EH (cell line): ENCODE measurements at places on chromosomes 13 and 19.
A peak's percentile ranks its signal among the peaks of the same experiment; 100 is the strongest.

DNA sequence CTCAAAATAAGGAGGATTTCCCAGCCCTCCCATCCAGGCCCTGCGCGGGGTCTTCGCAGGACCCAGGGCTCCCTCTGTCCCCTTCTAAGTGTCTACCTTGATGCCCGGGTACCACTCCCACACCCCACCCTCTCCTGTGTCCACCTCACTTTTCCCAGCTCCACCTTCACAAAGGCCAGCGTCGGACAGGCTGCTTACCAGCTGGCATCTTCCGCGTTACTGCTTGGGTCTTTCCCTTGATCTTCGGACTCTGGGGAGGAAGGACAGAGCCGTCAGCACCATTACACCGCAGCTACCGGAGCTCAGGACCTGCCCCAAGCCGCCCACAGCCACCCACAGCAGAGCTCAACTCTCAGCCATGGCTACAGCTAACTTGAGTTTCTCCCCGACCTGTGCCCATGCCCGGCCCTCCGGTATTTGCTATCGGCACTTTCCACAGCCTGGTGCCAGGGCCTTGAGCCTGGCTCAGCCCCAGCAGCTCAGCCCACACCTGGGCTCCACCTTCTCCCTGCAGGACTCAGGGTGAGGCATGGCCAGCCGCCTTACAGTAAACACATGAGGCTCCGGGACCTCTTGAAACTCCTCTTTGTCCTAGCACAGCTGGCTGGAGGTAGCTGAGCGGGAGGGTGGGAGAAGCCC, 3.8 kb downstream of the C13orf46 start:
- no peak for DNase-seq

GRCh38 chr13:113595131-113595530, 10.6 kb downstream of the TFDP1 start:
- no peak for DNase-seq

- DNase-seq = no peak
These were observed 26.2 kb upstream of the MIER2 start for GRCh38 chr19:370641-371330.

GRCh38 chr19:55275851-55276719, 3.8 kb downstream of the HSPBP1 start:
- no peak for DNase-seq

DNA sequence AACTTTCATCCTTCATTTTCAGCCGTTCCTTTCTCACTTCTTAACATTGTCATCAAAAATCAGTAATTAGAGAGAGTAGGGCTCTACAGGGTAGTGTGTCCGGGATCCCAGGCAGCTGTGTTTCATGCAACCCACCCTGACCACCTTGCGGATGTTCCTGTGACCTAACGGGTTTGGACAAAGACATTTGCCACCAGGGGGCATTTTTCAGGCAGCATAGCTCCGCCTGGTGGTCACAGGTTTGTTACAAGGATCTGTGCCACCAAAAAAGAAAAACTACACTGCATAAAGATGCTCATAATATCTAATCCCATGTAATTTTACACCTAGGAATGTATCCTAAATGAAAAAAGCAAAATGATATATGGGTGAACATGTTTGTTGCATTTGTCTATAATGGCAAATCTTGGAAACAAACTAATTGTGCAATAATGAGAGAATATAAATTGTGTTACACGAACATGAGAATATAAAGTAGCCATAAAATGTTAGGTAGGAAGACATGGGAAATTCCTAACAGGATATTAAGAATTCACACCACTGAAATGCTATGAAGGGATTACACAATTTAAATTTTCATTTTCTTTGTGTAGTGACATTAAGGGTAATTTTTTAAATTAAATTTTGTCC, 123.0 kb downstream of the SLC7A1 start:
- DNase-seq = peak; percentile 66

DNA sequence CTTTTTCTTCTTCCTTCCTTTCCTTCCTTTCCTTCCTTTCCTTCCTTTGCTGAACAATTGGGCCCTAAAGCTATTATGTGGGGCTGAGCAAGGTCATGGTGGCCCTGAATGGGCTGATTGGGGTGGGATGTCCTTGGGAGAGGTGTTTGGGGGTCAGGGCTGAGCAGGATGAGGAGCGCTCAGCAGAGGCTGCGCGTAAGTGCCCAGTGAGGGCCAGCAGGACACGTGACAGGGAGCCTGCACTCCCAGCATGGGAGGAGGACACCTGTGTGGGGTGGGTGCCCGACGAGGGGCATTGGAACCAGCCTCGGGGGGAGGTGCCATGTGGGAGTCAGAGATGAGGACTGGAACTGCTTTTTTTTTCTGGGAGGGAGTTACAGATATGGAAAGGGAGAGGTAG, 5.4 kb upstream of the LGALS7 start:
- DNase-seq = no peak

DNA sequence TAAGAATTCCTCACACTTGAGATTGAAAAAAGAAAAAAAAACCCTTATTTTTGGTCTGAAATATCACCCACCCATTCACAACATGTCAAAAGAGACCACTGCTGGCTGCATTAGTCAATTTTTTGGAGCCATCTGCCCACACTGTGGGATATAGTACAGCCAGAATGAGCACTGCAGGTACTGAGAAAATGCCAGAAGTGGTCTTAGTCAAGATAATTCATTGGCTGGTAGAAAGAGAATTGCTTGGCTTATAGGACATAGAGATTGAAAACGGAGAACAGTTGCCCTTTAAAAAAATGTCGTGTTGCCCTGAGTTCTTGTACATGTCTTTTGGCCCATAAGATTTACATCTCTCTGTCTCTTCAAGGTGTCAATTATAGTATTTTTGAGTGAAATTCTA, 1899.5 kb downstream of the OLFM4 start:
- no peak for DNase-seq

DNA sequence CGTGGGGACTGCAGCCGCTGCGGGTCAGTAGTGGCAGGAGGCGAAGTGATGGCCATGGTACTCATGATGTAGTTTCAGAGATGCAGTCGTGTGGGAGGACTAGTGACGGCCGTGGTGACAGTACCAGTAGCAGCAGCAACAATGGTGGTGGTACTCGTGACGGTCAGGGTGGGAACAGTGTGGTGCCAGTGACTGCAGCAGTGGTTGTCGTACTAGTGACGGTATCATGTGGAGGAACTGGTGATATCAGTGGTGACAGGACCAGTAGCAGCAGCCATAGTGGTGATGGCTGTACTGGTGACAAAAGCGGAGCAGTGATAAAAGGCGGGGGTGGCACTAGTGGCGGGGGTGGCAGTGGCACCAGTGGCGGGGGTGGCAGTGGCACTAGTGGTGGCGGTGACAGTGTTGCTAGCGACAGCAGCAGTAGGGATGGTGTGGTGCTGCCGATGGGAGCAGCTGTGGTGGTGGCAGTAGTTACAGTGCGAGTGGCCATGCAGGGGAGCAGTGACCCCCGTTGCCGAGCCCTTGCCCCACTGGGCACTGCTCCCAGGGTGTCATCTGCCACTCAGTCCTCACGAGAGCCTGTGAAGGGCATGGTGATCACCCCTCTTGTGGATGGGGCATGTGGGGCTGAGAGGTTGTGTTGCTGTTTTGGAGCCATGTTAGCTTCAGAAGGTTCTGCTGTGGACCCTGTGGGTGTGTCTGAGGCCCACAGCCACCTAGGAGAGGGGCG, 22.7 kb downstream of the ADPRHL1 start:
- DNase-seq = no peak

GRCh38 chr13:99263126-99263785, 5.1 kb upstream of the GPR18 start:
- DNase-seq = no peak

- no peak for DNase-seq
These were observed 279.7 kb downstream of the COG6 start for GRCh38 chr13:39935155-39935554.

DNA sequence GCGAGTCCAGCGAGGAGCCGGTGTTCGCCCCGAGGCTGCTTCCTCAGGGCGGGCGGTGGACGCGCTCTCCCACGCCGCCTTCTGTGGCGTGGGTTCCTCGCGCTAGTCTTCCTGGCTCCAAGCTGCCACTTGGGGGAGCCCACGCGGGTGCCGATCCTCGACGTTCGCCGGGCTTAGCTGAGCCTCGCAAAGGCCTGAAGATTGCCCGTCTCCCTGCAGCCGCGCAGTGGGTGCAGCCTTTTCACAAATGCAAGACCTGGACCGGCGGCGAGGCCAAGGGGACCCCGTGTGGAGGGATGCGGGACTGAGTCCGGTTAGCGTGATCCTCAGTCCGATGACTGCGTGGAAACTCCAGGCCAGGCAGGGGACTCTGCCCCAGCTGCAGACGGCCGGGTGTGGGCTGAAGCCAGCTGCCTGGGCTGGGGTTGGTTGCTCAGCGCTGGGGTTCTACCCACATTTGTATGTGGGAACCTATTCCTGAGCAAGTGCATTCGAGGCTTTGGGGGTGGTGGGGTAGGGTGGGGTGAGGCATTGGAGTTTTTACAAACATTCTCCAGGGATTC, 16.6 kb upstream of the LRP3 start:
- no peak for DNase-seq

GRCh38 chr13:104460554-104460953, 1394.3 kb upstream of the SLC10A2 start:
- DNase-seq = no peak
